ENCODE measurements at places on chromosomes 1 and 21. TPM values are rescaled to one million over a fixed set of nuclear protein-coding genes. Genes with fewer than 3 reads are reported as not detected.

TSPEAR gene
- total RNA-seq: 0.32 TPM

VHLL gene
- not detected for total RNA-seq

YBEY gene
- total RNA-seq: 11.5 TPM

DNA sequence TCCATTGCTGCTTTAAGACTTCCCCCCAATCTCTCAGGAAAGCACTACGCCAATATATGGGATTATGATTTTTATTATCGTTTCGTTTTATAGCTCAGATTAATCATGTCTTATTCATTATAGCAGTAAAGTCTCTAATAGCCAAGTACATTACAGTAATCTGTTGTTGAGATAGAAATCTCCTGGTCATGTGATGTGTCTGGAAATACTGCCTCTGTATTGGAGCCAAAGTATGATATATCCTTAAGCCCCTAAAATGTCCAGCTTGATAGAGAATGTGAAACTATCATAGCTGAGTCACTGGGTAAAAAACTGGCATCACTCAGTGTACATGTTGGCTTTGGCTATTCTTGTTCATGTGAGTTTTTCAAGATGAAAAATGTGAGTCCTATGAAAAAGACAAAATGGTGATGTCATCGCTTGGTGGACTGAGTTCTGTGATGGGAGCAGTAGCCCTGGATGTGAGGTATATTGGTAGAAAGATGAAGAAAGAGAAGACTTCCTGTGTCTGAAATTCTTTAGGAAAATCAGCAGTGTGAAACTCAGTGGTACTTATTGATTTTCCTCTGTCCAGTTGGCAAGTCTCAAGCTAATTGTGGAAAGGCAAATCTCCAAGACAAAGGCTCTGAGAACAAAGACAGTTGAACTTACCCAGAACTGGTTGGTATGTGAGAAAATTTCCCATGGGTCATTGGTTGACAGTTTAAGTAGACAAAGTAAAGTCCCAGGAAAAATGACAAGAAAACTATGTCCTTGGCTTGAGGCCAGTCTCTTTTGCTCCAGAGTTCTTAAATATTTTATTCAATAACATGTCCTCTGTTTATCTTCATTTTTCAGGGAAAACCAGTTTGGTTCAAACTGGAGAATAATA lies 76.2 kb downstream of the BRINP2 start:
- no peaks in the 10 kb centered on the region for H3K27me3 ChIP-seq
- H3K36me3 ChIP-seq: no peaks in the 10 kb centered on the region
- no peaks in the 10 kb centered on the region for H3K4me1 ChIP-seq
- H3K27ac ChIP-seq: no peak overlapping the region
- no peak for DNase-seq

DNA sequence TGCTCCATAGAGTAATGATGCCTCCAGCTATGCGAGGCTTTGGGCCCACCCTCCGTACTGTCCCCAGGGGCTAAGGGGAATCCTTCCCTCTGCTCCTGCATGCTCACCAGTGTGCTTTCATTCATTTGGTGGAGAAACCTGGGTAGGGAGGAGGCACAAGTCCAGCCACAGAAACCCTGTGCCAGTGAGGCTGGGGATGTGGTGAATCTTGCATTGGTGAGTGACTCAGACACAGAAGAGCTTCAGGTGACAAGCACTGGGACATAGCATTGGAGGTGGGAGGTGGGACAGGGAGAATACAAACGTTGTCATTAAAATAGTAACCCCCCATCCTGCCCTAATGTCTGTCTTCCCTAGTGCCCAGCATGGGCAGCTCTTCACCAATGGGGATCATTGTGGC lies 5.2 kb downstream of the FCGR2A start:
- no peaks in the 10 kb centered on the region for H3K27me3 ChIP-seq
- no peak overlapping the region for H3K27ac ChIP-seq
- DNase-seq: no peak
- no peaks in the 10 kb centered on the region for H3K4me1 ChIP-seq
- no peaks in the 10 kb centered on the region for H3K36me3 ChIP-seq

DNA sequence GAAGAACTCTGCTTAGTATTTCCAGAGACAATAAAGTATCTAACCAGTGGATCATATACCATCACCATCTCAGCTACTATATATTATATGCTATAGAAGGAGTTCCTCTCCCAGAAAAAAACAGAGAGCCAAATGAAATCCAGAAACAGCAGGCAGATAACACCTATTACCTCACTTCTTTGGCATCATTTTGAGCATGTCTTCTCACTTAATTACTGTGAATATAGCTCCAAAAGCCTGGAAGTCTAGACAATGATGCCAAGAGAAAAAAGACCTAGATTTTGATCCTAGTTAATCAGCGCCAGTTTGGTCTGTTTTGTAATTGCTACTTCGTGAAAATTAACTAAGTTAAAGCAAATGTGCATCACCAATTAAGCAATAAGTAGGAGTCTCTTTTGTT lies 131.3 kb downstream of the EIF4G3 start:
- no peaks in the 10 kb centered on the region for H3K27me3 ChIP-seq
- no peaks in the 10 kb centered on the region for H3K36me3 ChIP-seq
- H3K4me3 ChIP-seq: no peak overlapping the region
- H3K4me1 ChIP-seq: no peaks in the 10 kb centered on the region
- H3K27ac ChIP-seq: no peak overlapping the region
- DNase-seq: no peak

DNA sequence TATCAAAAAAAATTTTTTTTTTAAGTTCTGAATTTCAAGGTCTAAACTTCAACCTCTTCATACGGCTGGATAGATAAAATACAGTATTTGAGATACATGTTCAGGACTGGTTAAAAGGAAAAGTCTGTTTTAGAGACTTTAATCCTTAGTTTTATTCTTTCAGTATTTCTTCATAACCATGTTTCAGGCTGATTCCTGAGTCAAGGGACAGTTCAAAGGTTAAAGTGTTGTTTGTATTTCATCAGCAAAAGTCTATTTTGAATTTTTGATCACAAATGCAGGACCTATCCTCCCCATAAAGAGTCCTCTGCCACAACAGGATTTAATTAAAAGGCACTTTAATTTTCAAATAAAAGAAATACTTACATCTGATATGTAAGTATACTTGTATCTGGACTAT lies 53.5 kb downstream of the SELENOF start:
- H3K4me1 ChIP-seq: peaks cover 12% of the 10 kb centered on the region
- H3K27me3 ChIP-seq: no peaks in the 10 kb centered on the region
- no peak for DNase-seq
- no peaks in the 10 kb centered on the region for H3K36me3 ChIP-seq

- H3K27ac ChIP-seq: no peak overlapping the region
- no peaks in the 10 kb centered on the region for H3K36me3 ChIP-seq
- H3K4me1 ChIP-seq: no peaks in the 10 kb centered on the region
- no peak for DNase-seq
Measured at GRCh38 chr1:207987164-207987563, 76.2 kb upstream of the CD34 start.

DNA sequence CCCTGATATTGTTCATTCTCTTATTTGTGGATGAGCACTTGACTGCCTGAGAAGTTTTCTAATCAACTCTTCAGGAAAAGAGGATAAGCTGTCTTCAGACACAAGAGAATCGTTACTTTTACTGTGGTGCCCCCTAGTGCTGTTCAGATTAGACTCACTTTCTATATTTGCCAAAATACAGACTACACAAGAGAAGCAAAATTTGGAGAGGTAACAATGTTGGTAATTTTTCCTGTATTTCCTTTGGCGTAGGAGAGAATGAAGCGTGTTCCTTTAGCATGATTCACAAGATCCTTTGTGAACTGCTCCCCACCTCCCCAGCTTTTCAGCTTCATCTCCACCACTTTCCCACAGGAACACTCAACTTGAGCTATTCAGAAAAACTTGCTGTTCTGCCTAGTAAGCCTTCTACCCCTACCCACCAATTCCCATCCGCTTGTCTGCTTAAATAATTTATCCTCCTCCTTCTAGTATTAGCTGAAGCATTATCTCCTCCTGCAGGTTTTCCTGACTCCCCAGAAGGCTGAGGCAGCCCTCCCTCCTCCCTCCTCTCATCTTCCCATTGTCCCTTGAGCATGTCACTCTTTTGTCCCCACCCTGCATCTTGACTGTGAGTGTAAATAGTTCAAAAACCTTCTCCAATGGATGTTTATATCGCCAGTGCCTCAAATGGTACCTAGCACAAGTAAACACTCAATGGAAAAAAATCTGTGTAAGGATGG lies 4.5 kb downstream of the TNFSF4 start:
- no peaks in the 10 kb centered on the region for H3K4me1 ChIP-seq
- no peak overlapping the region for H3K27ac ChIP-seq
- H3K27me3 ChIP-seq: no peaks in the 10 kb centered on the region
- no peak overlapping the region for H3K4me3 ChIP-seq
- H3K36me3 ChIP-seq: no peaks in the 10 kb centered on the region
- no peak for DNase-seq

DNA sequence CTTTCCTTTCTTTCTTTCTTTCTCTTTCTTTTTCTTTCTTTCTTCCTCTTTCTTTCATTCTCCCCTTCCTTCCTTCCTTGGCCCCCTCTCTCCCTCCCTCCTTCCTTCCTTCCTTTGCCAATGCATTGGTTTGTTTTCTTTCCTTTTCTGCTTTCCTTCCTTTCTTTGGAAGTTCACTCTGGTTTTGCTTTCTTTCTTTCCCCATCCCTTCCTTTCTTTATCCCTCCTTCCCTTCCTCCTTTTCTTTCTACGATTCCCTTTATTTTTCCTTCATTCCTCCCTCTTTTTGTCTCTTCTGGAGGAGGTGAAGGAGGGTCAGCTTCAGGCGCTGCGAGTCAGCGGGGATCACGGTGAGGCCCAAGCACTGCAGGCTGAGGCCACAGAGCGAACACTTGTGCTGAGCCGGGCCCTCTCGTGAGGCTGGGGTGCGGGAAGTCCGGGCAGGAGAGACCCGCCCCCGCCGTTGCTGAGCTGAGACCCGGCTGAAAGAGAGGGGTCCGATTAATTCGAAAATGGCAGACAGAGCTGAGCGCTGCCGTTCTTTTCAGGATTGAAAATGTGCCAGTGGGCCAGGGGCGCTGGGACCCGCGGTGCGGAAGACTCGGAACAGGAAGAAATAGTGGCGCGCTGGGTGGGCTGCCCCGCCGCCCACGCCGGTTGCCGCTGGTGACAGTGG lies 1.5 kb downstream of the SIM2 start:
- DNase-seq: peak; percentile 27
- peak overlapping the region; percentile 85 for H3K4me3 ChIP-seq
- no peaks in the 10 kb centered on the region for H3K4me1 ChIP-seq
- no peaks in the 10 kb centered on the region for H3K27me3 ChIP-seq

DNA sequence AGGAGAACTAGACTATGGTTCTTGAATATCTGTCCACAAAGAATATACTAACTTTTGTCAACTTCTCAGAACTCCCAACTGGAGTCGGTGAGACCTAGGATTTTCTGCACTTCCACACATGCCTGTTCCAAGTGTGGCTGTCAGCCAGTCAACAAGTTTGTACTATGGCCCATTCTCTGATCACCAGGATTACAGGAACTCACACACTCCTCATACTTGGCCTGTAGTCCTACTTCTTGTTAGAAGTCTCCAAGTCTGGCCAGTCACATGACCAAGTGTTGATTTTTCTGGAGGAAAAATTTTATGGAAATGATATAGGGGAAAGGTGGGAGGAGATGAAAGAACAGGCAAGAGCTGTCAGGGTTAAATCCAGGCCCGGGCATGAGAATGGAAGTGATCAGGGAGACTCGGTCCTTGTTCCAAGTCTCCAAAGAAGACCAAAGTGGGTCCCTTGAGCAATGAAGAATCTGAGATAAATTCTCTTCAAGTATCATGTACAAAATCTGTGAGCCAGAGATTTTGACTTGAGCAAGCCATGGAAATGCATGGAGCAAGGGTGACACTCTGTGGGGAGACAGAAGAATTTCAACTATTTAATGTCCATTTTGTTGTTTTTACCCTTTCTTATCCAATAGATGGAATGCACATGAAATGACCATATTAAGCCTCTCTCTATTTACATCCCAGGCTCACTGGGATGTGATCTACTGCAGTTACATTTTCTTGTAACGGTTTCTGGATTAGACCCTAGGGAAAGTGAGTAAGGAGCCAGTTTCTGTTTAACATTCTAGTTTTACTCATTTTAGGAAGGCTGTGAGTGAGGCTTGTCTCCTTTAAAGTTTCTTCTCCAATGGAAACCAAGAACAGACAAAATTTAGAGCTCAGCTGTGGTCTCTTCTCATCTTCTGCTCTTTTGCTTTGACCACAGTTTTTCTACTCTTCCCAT lies 320.9 kb downstream of the ASTN1 start:
- H3K27me3 ChIP-seq: no peaks in the 10 kb centered on the region
- no peaks in the 10 kb centered on the region for H3K36me3 ChIP-seq
- no peaks in the 10 kb centered on the region for H3K4me1 ChIP-seq
- DNase-seq: peak; percentile 44
- H3K4me3 ChIP-seq: no peak overlapping the region
